ENCODE measurements at places on chromosomes 13 and 19.

DNA sequence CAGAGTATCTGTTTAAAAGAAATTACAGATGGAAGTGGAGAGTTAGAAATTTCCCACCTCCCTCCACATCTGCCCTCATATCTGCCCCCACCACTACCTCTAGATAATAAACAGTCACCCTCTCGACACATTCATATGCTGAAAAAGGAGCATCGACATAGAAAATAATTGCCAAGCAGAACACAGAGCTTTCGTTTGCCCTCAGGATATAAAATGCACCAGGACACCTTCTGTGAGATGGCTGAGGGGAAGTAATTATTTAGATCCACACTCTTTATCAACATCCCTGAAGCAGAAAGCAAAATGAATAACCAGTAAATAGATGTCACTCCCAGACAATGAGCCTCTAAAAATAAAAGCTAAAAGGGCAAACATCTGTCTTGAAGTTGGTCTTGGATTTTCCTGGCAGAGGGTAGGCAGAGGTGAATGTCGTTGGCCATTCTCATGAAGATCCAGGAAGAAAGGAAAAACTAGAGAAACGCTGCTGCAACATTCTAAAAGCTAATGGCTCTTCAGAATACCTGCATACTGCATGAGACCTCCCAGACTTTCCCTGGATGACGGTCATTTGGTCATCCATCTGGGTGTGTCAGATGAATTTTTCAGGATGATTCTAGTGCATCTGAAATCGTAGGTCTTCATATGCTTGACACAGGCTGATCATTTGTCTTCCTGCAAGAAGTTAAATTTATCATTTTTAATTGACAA is 527.5 kb downstream of the RFC3 start:
- DNase-seq, result no peak

- DNase-seq, result peak; percentile 22
Observed at GRCh38 chr19:57212109-57212508, 18.7 kb upstream of the AURKC start.

- DNase-seq, result no peak
Observed at GRCh38 chr19:46944918-46945628, 74.6 kb upstream of the NPAS1 start.

GRCh38 chr19:46341937-46342336 is 5.0 kb upstream of the PPP5C start:
- DNase-seq, result no peak

DNA sequence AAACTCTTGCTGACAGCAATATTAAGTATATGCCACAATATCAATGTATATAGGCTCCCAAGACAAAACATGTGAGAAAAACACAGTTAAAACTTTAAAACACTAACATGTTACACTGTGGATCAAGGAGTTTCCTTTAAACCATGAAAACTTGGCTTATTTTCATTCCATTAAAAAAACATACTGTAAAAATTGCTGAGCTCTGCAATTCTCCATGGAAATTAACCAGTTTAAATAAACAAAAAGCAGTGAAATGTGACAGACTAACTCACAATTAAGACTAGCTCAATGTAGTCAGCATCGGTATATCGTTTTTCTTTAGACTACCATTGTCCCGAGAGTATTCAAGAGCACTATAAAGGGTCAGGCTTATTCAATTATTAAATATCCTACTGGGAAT is 930.5 kb upstream of the SLITRK1 start:
- no peak for DNase-seq

DNA sequence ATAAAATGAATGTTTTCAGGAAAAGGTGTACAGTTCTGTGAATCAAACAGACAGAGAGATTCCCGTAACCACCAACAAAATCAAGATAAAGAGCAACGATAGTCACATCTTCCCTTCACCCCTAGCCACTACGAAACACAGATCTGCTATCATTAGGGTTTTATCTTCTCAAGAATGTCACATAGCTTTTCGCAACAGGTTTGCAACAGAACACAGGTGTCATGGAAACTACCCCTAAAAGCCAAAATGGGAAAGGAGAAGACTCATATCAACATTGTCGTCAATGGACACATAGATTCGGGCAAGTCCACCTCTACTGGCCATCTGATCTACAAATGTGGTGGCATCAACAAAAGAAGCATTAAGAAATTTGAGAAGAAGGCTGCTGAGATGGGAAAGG is 11.1 kb downstream of the GPR42 start:
- DNase-seq, result no peak

DNA sequence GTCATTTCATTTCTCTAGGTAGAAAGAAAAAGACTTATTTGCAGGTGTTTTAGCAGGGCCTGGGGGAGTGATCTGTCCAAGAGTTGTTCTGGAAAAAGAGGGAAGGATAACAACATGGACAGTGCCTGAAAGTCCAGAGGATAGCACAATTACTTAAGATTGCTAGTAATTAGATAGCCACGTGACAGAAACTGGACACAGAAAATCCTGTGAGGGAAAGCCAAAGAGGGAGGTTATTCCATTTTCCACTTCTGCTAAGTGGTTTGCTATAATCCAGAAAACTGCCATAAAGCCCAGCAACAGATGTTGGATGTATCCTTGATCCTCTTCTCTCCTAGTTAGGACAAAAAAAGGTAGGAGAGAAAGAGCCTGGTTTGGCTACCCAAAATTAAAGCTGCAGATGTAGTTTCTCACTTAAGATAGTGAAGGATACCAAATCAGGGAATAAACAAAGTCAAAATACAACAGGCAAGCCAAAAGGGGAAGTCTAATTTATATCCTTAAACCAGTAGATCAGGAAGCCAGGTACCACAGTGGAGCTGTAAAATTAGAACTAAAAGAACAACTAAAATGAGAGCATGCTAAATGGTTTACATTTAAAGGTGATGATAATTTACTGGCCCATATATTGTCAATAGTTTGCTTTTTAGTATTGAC is 140.2 kb downstream of the VWA8 start:
- no peak for DNase-seq

Measured in left lobe of liver (tissue), 2 donors.